Bone marrow (tissue), 2 donors: ENCODE measurements at places on chromosomes 4 and X.

GRCh38 chr4:140735317-140735716 lies 20.9 kb downstream of the TBC1D9 start:
- DNase-seq, result no peak

GRCh38 chr4:178894126-178894525 lies 1451.9 kb upstream of the AGA start:
- DNase-seq, result no peak

GRCh38 chr4:86151196-86151595 lies 208.7 kb downstream of the MAPK10 start:
- no peak for DNase-seq

DNA sequence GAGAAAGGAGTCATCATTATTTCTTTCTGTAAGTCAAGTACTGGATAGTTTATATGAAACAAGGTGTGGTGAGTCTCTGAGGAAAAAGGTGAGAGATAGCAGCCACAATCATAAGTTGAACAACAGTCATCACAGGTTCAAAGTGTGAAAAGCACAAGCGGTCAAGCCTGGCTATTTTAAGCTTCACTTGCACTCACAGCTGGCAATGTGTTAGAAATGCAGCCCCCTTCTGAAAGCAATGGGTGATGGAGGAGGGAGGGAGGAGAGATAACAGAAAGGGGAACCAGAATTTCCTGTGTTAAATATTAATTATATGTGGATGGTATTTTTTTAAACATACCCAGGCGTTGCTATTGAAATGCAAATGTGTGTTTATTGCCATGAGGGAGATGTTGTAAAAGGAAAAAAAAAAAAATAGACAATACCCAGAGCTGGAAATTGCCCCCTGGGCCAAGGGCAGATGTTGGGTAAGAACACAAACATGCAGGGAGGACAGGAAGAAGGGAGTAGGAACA lies 26.9 kb upstream of the BMP3 start:
- no peak for DNase-seq
